Thoracic aorta (tissue), 2 donors: ENCODE measurements at places on chromosomes 3 and 15.

- DNase-seq, result no peak
- no peaks in the 10 kb centered on the region for H3K36me3 ChIP-seq
- no peaks in the 10 kb centered on the region for H3K4me1 ChIP-seq
Observed at GRCh38 chr3:119550192-119550910, 9.1 kb downstream of the CD80 start.

GRCh38 chr15:50675535-50676144 lies 11.0 kb downstream of the TRPM7 start:
- no peaks in the 10 kb centered on the region for H3K4me1 ChIP-seq
- H3K4me3 ChIP-seq, result no peak overlapping the region
- no peaks in the 10 kb centered on the region for H3K27me3 ChIP-seq
- no peak overlapping the region for H3K27ac ChIP-seq
- DNase-seq, result no peak

- no peaks in the 10 kb centered on the region for H3K27me3 ChIP-seq
- H3K27ac ChIP-seq, result no peak overlapping the region
- H3K36me3 ChIP-seq, result no peaks in the 10 kb centered on the region
- H3K4me3 ChIP-seq, result no peak overlapping the region
- no peak for DNase-seq
- peaks cover 55% of the 10 kb centered on the region for H3K4me1 ChIP-seq
Observed at GRCh38 chr15:68814596-68814995, 6.1 kb downstream of the ANP32A start.

DNA sequence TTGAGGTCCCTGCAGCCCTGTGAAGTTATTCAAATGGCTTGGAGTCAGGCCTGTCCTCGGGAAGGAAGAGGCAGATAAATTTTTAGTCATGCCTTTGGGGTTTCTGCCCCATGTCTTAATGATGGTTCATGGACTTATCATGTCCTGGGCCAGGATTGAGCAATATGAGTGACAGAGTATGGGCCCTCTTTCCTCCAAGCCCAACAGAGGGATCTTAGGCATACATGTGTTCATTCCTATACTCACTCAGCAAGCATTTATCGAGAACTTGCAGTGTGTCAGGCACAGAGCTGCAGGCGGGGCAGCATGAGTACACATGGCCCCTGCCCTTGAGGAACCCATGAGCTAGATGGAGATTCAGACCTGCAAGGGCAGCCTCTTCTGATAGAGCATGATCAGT lies 6.2 kb downstream of the ESYT3 start:
- no peaks in the 10 kb centered on the region for H3K36me3 ChIP-seq
- H3K4me3 ChIP-seq, result no peak overlapping the region
- no peak for DNase-seq
